ENCODE measurements at places on chromosomes 16 and 17.
A peak's percentile ranks its signal among the peaks of the same experiment; 100 is the strongest.

DNA sequence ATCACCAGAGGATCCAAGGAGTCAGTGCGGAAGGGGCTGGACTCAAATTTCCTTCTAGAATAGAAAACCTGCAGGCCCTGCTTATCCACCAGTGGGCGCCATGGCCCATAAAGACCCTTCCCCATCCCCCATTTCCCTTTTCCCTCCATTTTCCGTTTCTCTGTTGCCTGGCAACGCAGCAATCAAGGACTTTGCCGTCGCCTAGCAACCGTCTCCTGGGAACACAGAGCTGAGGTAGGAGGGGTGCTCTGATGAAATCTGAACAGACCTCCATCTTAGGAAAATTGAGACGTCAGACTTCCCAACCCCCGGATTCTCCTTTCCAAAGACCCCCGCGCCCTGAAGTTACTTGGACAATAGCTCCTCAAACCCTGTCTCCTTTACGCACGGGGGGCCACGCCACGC, 5.7 kb downstream of the DLG4 start:
- DNase-seq, result no peak

GRCh38 chr17:10793256-10793655, 10.6 kb downstream of the TMEM238L start:
- no peak for DNase-seq

- no peak for DNase-seq
These were observed 60.1 kb upstream of the CNEP1R1 start for GRCh38 chr16:49964973-49965372.

- no peak for DNase-seq
These were observed 202.3 kb downstream of the KATNIP start for GRCh38 chr16:27752241-27752640.

DNA sequence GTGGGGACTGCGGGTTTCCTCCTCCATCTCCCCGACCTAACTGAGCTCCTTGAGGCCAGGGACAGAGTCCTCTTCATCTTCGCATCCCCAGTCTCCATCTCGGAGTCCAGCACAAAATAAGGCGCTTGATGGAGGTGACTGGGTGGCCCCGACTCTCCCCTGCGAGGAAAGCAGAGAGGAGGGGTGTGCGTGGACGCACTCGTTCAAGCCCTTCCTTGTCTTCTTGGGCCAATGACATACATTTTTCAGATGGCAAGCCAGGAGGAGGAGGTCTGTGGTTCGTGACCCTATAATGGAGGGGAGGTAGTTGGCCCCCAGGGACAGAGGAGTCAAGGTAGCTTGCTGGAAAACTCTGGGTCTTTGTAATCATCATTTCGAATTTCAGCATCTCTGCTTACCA, 17.2 kb downstream of the CRISPLD2 start:
- no peak for DNase-seq

GRCh38 chr17:29292071-29292991, 1.6 kb downstream of the NUFIP2 start:
- peak; percentile 55 for DNase-seq

DNA sequence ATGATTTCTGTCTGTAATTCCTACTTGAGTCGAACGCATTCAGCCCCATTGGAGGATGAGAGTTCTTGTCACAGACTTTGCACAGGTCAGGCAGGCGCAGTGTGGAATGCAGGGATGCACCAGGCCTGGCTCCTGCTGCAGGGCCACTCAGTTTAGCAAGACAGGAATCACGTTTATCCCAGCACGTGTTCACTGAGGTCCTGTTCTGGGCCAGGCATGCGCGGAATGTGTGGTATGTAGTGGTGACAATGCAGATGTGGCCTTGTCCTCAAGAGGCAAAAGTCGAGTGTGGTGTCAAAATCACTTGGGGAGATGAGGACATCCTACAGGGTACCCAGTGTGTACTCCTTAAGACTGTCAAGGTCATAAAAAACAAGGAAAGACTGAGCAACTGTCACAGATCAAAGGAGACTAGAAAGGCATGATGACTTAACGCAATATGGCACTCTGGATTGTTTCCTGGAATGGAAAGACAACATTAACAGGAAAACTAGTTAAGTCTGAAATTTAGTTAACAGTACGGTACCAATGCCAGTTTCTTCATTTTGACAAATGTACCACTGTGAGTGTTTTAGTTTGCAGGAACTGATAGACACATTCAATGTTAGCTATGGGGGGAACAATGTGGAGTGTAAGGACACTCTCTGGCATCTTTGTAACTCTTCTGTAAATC, 121.5 kb upstream of the ADAMTS18 start:
- no peak for DNase-seq

DNA sequence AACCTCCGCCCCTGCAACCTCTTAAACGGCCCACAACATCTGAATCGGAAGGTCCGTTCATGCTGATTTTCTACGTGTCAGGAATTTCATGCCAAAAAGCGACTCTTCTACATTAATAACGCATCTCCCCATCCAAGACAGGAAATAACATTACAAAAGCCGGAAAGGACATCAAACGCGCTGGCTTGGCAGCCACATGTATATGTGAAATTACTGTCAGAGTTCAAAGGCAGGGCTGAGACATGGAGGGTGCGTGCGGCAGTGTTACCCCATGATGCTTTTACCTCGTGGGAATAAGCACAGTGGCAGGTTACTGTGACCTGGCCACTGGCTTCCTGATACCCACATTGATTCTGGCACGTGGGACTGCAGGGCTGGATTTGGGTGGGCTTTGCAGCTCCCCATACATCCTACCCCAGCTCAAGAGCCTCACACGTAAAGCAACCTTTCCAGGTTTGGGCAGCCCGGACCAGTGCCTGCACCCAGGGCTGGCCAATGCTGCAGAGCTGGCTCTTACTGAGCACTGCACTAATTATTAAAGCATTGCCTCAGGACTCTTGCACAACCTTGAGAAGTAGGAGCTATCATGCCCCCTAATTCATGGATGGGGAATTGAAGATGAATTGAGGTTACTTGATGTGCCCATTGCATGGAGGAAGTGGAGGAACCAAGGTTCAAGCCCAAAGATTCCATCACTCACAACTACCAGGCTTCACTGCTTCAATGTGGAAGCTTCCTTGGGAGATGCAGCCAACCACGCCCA, 120.6 kb upstream of the FOXF1 start:
- DNase-seq, result no peak

- no peak for DNase-seq
These were observed 23.3 kb downstream of the CPNE2 start for GRCh38 chr16:57115514-57116182.

- peak; percentile 68 for DNase-seq
These were observed 31.2 kb downstream of the CTU2 start for GRCh38 chr16:88737298-88738150.

DNA sequence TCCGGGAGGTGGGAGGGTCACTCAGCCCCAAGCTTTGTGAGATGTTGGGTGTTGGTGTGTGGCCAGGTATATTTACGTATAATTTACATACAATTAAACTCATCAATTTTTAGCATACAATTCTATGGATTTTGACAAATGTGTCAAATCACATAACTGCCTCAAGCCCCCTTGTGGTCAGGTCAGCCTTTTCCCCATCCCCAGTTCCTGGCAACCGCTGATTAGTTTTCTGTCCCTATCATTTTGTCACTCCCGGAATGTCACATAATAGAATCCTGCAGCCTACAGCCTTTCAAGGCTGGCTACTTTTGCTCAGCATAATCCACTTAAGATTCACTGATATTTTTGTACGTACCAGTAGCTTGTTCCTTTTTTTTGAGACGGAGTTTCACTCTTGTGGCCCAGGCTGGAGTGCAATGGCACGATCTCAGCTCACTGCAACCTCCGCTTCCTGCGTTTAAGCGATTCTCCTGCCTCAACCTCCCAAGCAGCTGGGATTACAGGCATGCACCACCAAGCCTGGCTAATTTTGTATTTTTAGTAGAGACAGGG, 19.3 kb upstream of the RAI1 start:
- DNase-seq, result no peak

GRCh38 chr16:48133455-48134211, 22.2 kb downstream of the ABCC12 start:
- DNase-seq, result no peak

GRCh38 chr17:36107660-36108059, 4.0 kb downstream of the CCL4 start:
- DNase-seq, result no peak

GRCh38 chr16:675884-676564, 553 bp downstream of the RHBDL1 start:
- DNase-seq, result no peak

DNA sequence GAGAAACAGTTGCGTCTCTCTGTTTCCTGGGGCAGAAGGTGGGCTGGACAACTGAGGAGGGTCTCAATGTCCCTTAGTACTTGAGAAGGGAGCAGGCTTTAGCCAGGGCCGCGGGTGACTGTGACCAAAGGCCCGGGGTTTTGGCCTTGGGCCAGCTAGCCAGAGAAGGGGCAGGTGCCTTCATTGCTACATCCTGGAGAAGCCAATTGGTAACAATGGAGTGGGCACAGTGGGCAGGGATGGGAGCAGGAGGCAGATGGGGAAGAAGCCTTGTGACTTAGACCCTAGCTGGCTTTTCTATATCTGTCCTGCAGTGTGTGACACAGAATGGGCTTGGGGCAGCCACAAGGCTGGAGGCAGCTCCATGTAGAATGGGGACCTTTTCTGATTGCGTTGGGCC, 46.0 kb downstream of the CLEC16A start:
- no peak for DNase-seq

DNA sequence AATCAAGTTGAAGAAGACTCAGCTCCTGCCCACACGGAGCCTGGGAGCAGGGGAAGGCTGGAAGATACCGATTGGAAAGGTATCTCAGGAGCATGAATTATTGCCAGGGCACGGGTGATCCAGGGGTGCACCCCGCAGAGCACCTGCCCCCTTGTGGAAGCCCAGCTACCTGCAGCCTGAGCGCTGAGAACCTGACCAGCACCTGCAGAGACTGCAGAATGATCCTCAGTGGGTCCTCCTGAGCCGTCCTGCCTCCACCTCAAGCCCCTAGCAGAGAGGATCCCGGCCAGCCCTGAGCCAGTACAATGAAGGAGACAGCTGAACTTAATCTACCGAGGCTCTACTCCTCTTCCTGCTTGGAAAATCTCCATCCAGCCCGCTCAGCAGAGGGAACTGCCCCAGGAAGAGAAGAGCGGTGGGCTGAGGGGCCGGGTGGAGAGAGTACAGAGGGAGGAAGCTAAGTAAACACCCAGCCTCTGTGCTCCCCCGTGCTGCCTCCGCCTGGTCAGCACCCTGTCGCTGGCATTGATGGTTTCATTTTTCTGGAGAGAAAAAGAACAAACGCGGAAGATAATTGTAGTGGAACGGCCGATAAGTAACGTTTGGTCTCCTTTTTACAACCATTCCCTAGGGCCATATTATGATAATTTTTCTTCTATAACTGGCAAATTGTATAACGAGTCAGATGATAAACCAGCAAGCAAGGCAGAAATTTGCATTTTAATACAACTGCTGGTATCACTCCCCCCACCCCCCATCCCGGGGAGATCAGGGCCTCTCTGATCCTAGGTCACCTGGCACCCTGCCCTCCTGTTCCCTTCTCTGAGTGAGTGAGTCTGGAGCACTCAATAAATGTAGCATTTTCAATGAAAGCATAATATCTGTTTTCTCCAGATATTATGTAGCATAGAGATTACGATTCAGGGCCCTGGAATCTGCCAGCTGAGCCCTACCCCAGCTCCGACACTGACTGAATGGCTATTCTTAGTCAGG, 204.5 kb upstream of the RPL38 start:
- peak; percentile 58 for DNase-seq

GRCh38 chr17:17225901-17226300, 11.1 kb downstream of the FLCN start:
- no peak for DNase-seq
